Stimulated activated CD8-positive, alpha-beta memory T cell treated with anti-CD3 and anti-CD28 coated beads, Interleukin-12 subunit alpha, Interleukin-12 subunit beta, amount 100 ng/mL, for 4 hours (primary cell): ENCODE measurements at places on chromosomes 12 and 14.

DNA sequence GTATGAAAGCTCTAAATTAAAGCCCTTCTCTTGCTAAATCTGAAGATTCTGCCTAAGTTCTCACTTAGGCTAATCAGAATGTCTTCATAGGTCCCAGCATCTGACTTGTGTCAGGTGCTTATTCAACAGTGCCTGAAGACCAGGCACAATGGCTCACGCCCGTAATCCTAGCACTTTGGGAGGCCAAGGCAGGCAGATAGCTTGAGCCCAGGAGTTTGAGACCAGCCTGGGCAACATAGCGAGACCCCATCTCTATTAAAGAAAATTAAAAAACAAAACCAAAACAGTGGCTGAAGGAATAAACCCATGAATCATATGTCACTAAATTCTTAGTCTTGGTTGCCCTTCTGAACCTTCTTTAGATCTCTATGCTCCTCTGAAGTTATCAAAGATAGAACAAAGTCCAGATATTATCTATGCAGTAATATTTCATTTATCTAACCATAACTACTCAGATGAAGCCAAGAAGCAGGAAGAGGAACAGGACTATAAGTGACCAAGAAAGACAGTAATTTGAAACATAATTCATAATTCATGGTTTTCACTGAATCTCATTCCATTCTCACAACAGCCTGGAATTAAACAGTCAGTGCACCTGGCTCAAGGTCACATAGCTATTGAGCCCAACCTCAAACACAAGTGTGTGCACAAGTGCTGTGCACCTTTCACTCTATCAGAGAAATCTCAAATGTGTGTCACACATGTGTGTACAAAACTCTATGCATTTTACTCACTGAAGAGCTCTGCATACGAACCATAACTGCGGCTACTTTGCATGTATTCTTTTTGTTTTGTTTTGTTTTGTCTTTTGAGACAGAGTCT lies 6.6 kb downstream of the SLC7A7 start:
- DNase-seq, result no peak

DNA sequence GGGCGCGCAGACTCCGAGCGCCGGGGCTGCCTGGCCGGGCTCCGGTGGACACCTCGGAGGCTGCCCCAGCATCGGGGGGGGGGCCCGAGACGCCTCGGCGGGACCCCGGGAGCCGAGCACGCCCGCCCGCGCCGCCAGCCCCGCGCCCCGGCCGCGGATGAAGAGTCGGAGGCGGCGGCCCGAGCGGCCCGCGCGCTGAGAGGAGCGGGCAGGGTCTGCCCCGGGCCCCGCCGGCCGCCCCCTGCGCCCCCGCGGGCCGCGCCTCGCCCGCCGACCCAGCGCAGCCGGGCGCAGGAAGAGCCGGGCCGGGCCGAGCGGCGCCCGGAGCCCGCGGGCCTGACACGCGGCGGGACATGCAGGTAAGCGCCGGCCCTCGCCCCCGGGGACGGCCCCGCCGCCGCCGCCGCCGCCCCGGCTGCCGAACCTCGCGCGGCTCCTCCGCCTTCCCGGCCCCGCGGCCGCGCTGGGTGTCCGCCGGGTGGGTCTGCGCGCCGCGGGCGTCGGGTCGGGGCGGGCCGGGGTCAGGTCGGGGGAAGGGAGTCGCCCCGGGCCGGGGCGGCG lies 63.7 kb downstream of the FBXL14 start:
- no peak for DNase-seq

DNA sequence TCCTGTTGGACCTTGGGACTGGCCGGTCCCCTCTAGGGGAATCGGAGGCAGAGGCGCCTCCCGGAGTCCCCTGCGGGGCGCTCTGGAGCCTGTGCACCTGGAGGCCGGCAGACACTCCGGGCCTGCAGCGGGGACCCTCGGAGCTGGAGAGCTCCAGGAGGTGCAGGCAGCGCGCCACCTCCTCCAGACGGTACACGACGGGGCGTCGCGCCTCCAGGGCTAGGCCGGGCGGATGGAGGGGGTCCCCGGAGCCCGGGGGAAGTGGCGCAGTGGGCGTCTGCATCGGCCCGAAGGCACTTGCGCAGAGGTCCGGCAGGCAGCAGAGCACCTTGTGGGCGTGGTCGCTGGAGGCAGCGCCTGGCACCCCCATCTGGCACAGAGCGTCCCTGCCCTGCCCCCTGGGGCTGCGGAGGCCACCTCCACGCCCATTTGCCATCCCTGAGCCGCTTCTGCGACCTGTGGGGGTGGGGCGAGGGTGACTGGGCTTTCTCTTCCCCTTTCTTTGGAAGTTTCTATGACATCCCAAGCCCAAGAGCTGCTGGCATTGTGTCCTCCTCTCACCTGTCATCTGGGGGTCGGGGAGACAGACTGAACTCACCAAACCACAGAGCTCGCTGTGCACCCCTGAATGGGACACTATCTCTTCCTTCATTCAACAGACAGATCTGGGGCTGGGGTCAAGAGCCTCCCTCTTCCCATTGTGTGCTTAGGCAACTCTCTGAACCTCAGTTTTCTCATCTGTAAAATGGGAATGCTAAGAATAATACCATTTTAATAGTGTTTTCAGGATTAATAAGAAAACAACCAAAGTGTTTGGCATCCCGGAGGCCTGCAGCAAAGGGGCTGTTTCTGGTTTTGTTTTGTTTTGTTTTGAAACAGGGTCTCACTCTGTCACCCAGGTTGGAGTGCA lies 37.5 kb upstream of the CORO1C start:
- peak; percentile 3 for DNase-seq

DNA sequence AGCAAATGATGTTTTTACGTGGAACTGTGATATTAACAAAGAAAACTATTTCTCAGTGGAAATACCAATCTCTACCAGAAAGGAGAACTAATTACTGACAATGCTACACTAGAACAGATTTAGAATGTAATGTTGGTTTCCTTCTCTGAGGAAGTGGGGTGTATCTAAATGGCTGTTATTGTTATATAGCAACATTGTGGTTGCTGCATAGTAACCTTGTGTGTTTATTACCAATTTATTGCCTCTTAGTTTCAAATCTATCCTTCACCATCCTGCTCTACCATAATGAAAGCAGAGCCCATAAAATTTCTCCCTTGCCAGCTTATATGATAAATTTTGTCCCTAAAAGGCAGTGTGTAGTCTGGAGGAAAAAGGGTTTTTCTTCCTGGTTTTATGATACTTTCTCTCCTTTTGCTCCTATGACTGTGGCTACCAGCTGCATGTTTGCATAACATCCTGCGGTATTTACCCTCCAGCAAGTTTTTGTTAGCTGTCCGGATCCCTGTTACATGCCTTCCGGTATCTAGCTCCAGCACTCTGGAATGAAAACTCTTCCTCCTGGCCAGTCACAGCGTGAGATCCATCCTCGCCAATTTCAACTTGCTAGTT lies 5.7 kb upstream of the KLRK1 start:
- no peak for DNase-seq

DNA sequence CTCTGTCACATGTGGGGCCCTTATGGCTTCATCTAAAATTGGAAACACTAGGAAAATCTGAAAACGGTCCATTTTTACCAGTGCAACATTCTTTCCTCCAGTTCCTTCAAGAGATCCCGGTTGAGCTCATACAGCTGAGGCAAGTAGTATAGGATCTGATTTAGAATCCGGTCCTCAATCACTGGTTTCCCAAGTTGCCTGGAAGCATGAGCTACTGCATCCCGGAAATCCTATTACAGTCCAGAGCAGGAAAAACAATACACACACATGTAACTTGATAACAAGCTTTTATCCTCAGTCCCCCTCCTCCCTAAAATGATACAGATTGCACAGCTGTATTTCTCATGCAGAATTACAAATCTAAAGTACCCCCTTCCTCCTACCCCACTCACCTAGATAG lies 67.9 kb upstream of the NR2C1 start:
- DNase-seq, result no peak

- no peak for DNase-seq
Observed at GRCh38 chr14:75619548-75619947, 41.1 kb downstream of the ERG28 start.

GRCh38 chr12:124667506-124668326 lies 100.3 kb upstream of the NCOR2 start:
- no peak for DNase-seq
